Hematopoietic multipotent progenitor cell (in vitro differentiated cells): ENCODE measurements at places on chromosomes 7 and 10. TPM values are rescaled to one million over a fixed set of nuclear protein-coding genes. Genes with fewer than 3 reads are reported as not detected.

- peak; percentile 42 for DNase-seq
Measured at GRCh38 chr7:139777133-139777891, 486 bp downstream of the HIPK2 start.

- DNase-seq, result no peak
Measured at GRCh38 chr10:44749151-44749550, 162.0 kb upstream of the TMEM72 start.

- DNase-seq, result peak; percentile 63
Measured at GRCh38 chr7:20796500-20796899, 9.8 kb upstream of the SP8 start.

Gene ICA1
- 14.0 TPM for total RNA-seq

- DNase-seq, result no peak
Measured at GRCh38 chr7:115701141-115701540, 329.4 kb downstream of the TFEC start.

Gene SHTN1
- 0.54 TPM for total RNA-seq

DNA sequence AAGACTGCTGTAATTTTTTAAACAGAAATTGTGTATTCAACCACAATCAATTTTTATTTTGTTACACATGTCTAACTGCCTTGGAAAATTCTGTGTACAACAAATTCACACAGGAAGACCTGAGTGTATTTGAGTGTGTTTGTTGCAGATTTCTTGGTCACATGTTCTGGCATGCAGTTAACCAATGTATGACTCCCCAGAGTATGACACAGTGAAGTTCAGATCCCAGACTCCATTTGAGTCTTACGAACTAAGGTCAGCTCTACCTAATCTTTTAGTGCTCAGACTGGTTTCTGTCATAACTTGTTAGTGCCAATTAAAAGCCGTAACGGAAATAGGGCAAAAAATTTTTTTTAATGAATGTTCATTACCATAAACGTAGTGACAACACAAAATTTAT lies 5.8 kb downstream of the GNAI1 start:
- DNase-seq, result no peak

DNA sequence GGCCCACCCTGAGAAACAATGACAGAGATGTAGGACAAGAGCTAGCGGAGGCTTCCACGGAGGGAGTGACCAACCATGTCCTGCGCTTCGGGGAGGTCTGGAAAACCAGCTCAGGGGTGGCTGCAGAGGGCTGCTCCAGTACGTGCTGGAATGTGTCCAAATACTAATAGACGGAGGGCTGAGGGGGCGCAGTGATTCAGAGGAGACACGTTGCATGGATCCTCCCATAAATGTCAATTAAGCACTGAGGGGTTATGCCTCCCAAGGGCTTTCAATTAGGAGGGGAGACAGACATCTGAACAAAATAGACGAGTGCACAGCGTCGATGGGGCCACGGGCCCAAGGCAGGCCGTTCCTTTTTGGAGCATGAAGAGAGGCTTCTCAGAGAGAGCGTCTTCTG lies 51.0 kb upstream of the NPS start:
- no peak for DNase-seq

DNA sequence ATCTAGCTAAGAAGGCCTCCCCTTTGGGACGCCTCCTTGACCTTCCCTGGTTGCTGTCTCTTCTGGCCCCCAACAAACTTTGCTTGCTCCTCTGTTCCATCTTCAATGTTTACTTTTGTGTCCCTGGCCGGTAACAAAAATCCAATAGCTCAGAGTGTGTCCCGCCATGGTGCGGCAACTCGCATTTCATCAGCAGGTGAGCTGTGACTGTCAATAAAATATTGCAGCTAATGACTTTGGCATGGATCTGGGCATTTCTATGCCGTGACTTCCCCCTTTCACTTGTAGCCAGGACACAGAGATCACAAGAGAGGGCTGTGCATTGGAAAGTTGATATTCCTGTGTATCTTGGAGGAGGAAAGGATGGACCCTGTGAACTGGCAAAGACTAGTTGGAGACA lies 317.6 kb downstream of the RPS24 start:
- no peak for DNase-seq

- DNase-seq, result no peak
Measured at GRCh38 chr7:68146983-68147382, 1150.3 kb downstream of the TYW1 start.

GRCh38 chr10:12388671-12389070 lies 39.3 kb downstream of the CAMK1D start:
- no peak for DNase-seq

- DNase-seq, result no peak
Measured at GRCh38 chr7:47071866-47072265, 510.0 kb downstream of the TNS3 start.

DNA sequence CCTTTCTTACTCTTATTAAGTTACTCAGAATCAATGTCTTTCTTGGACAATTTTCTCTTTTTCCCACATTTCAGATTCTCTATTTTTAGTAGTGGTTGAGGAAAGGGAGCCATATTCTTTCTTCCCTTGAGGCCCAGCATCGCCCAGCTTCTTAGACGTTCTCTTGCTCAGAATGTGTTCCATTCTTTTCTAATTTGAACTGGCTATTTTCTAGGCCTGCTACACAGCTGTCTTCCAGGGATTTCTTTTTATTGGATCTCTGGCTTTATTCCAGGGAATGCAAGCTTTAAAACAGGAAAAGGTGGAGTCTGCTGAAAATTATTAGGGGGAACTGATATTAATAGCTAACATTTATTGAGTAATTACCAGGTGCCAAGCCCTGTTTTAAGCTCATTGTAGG lies 58.3 kb downstream of the WIPF3 start:
- no peak for DNase-seq

GRCh38 chr10:90398566-90398965 lies 459.3 kb downstream of the HTR7 start:
- no peak for DNase-seq

GRCh38 chr10:26367771-26368170 lies 70.4 kb upstream of the APBB1IP start:
- DNase-seq, result no peak

- DNase-seq, result no peak
Measured at GRCh38 chr10:71615538-71616329, 103.8 kb downstream of the C10orf105 start.

GRCh38 chr7:128885370-128886187 lies 22.9 kb downstream of the ATP6V1F start:
- DNase-seq, result no peak

Gene SLC26A3
- total RNA-seq, result not detected

GRCh38 chr10:3773460-3774017 lies 11.5 kb downstream of the KLF6 start:
- DNase-seq, result peak; percentile 19

DNA sequence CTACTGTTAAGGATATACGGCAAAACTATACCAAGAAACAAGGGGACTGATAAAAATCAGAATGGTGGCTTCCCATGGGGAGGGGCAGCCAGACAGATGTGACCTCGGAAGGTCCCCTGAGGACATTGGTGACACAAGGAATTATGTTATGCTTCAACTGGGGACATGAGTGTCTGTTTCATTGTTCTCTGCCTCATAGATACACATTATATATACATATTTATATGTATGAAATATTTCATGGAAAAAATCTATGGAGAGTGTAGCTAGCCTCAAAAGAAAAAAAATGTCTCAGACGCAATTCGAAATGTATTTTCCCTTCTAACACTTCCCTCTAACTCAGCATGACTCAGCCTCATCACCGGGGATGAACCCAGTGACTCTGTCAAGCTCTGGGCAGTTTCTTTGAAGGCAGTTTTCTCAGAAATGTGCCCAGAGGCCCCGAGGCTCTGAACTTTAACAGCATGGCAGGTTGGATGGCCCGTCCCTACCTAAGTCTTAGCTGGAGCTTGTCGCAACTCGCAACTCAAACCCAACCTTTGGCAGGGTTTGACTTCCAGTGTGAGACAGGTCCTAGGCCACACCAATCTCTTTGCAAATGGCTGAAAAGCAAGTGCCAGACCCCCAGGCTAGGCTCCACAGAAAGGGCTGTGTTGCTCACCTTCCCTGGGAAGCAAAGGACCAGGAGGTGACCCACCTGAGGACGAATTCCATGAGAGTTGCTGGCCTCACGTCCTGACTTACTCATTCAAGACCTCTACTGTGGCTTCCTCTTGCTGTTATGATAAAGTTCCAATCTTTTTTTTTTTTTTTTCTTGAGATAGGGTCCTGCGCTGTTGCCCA lies 86.9 kb downstream of the CARD11 start:
- DNase-seq, result peak; percentile 68

DNA sequence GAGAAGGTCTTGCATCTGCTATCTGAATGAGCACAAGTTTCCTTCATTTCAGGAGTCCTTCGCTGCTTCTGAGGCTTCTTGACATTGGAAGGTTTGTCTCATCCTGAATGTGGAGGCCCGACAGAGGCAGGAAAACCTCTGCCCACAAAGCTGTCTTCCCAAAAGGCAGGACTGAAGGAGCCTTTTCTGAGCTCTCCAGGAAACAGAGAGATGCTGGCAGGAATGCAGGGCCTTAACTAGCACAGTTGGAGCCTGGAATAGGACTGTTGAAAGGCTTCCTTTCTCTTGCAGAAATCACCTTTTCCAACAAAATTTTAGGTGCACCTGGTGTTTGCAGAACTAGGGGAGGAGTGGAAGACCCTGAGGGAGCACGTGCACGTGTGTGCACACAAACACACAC lies 637.4 kb upstream of the MKI67 start:
- DNase-seq, result no peak

Gene PRKRIP1
- total RNA-seq, result 19.7 TPM

- no peak for DNase-seq
Measured at GRCh38 chr7:137642031-137642430, 204.7 kb downstream of the DGKI start.

Gene NUDCD3
- total RNA-seq, result 59.5 TPM
